AG10803 (cell line): ENCODE measurements at places on chromosomes 12 and 14.

DNA sequence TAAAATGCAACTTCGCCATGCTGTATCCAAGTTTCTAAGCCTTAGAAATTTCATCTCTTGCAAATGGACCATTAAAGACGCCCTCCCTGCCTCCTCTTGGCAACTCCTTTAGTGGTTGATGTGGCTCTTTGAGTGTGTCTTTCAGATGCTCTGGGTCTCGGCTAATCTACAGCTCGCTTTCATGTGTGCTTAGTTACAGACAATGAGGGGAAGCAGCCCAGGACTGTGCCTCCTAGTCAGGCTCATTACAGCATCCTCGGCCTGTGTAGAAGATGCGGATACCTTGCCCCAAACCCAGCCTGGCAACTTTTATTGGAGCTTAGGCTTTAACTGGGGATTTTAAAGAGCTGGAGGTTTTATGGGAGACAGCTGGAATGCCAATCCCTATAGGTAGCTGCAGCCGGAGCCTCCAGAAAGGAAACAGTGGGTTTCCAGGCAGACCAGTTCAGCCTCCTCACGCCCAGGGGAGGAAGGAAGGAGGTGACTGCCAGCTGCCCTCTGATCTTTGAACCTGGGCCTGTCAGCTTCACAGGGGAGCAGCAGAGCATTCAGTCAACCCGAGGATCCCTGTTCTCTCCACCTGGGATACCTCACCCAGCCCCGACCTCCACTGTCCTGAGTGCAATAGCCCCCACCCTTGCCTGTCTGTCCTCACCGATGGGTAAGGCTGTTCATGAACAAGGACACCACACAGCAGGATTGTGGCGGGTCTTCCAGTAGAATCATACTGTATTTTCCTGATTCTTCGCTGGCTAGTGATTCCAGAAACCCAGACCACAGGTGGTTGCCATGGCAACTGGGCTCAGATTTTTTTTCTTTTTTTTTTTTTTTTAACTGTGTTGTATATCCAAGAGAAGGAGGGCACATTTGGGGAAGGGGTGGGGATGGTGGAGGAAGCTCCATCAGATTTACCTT lies 638.5 kb downstream of the MED13L start:
- no peak for DNase-seq

GRCh38 chr12:16119618-16120415 lies 157.7 kb downstream of the SLC15A5 start:
- no peak for DNase-seq

DNA sequence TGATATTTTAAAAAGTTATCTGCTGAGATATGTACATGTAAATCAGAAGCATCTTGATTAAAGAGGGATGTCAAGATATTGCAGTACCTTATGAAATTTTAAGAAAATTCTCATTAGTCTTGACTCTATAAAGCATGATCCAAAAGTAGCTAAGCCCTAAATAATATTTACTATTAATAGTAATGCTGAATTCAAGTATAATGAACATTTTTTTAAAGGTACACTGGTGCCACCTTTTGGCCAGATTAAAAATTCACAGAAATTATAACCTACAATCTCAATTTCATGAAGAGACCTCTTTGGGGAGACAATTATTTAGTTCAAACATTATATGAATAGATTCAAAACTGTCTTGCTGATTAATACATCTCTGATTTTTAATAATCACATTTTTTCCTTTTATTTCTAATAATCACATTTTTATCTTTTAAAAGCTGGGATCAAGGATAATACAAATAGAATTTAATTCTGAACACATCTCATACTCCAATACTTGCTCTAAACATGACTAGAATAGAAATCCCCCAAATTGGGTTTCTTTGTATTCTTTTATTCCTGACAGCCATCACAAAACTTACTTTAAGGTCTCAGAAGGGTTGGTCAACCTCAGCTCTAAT lies 13.4 kb downstream of the AKAP5 start:
- DNase-seq: peak; percentile 13

- no peak for DNase-seq
These were observed 11.9 kb downstream of the CD9 start for GRCh38 chr12:6212086-6212485.

DNA sequence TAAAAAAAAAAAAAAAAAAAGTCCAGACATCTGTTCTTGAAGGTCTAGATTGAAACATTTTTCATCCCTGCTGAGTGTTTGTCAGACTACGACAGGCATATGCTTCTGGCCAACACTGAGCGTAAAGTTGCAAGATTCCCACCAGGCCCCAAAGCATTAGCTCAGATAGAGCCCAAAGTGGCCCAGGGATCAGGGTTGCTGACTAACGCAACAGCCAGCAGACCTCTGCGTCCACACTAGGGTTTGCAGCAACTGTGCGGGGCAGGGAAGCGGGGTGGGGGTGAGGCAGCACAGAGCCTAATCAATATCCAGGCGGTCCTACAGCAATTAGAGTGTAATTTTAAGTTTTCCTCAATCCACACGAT lies 55.7 kb downstream of the SSH1 start:
- peak; percentile 88 for DNase-seq

DNA sequence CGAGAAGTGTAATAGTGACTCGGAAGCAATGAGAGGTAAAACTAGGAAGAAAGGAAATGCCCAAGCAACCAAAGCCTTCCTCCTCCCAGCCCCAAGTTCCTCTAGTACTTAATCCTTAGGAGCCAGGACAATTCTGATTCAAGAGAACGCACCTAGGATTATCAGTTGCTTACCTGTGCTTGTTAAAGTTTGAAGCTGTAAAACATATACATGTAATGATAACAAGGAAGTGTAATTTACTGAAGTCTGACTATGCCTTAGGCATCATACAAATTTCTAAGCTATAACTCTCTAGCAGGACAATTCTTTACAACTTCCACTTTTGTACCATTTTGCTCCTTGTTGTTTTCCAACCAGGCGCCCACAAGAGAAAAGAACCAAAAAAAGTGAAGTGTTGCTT lies 92.8 kb upstream of the OSBPL8 start:
- no peak for DNase-seq

DNA sequence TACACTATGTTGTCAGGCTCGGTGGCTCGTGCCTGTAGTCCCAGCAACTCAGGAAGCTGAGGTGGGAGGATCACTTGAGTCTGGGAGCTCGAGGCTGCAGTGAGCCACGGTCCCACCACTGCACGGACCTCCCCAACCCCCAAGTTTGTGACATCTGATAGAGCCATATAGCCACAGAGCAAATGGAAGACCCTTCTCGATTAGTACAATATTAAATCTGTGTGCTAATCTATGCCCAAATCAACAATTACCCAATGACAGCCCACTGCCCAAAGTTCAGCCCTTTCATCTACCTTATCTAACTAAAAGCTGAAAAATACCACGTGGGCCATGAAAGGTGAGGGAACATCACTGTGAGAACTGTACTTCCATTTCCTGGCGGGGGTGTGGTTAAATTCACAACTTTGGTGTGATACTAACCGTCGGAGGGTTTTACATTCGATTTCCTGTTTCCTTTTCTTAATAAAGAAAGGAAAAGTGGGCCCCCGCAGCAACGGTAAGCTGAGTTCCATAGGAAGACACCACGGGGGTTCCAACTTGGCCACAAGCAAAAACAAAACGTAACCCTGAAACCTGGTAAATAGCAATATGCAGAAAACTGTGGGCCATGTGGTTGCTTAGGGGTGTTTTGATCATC lies 31.2 kb upstream of the FOS start:
- no peak for DNase-seq

- peak; percentile 29 for DNase-seq
These were observed 37.2 kb downstream of the CFAP251 start for GRCh38 chr12:121955258-121956237.

DNA sequence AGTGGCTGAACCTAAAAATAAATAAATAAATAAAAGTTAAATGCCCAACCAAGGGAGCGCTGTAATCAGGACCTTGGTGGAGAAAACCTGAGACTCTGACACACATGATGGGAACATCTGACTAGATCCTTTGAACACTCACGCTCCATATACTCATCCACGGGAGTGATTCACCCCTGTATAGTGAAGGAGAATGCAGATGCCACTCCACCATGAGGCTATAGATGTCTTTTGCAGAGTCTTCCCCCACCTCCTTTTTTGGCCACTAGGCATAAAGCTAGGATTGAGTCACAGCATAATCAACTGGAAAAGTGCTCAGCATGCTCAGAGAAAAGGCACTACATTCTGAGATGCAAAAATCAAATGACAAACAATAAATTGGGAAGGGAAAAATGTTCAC lies 19.0 kb downstream of the ADAM20 start:
- no peak for DNase-seq

DNA sequence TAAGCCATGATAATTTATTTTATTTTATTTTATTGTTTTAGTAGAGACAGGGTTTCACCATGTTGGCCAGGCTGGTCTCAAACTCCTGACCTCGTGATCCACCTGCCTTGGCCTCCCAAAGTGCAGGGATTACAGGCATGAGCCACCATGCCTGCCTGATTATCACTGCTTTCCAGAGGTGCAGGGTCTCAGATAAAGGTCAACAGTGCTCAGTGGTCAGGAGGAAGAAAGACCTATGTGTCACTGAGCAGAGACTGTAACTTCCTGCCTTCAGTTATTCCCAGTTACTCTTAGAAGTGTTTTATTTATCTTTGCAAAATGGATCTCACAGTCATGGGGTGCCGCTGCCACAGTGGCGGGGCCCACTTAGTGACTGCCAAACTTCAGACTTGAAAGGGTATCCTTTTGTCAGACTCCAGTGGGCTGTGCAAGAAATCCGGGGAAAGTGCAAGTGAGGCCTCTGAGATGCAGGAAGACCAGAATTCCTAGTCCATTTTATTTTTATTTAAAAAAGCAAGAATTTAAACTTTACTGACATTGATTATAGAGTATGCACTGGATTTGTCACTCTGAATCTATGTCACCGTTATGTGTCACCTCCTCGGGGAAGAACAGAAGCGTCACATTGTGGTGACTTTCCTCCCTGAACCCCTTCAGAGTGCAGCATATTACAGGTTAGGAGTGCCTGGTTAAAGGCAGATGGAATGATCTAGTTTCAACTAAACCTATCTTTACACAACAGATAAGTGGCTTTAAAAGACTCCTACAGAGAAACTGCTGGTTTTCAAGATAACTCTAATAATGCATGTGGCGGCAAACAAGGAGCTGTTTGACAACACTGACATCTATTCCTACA lies 59.1 kb upstream of the BICD1 start:
- no peak for DNase-seq

DNA sequence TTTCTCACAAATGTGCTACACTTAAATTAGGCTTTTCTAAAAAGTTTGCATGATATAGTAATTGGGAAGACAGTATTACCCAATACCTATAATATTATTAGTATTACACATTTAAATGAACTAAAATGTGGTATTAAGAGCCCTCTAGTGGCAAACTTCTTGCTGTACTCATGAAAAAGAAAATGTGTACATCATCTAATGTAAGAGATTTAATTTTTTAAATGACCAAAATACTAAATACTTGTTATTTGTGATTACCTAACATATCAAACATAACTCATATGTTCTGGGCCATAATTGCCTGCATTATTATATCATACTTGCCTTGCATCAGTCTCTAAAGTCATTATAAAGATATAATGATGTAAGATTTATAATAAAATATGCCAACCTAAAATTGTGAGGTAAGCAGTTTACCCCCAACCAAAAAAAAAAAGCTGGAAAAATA lies 64.2 kb downstream of the DNAI7 start:
- DNase-seq: peak; percentile 57

GRCh38 chr14:101473045-101473729 lies 88.1 kb upstream of the DIO3 start:
- DNase-seq: no peak

- DNase-seq: no peak
These were observed 2.2 kb upstream of the KLRG1 start for GRCh38 chr12:8987163-8987562.

DNA sequence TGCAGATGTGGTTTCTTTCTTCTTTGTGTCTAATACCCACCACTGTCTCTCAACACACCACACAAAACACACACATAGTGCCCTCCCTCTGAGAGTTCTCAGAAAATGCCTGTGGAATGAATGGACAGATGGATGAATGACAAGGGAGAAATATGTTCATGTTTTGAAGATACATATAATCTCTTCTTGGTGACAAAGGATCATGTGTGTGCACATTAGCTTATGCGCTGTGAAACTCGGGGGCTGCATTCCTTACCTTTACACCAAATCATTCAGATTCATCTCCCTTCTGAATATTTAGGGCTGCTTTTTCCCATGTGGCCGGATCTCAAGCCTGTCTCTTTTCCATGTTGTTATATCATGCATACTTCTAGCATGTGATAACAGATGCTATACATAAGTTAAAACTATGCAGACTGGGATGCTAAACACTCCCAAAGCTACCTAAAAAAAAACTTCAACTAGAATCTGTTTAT lies 111.4 kb downstream of the EPS8 start:
- DNase-seq: no peak

DNA sequence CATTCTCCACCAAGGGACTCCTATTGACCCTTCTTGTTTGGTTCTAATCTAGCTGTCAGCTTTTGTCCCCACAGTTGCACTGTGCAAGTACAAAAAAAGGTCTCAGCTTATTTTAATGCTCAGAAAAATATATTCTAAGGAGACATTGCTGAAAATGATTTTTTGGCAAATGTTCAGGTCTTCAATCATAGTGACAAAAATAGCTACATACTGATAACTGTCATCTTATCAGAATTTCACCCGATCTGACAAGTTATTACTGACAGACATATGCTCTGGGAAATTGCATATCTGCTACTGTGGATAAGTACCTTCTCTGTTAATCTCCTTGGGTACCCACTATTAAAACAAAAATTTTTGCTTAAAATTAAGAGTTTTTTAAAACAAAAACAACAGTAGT lies 263.6 kb downstream of the FLRT2 start:
- no peak for DNase-seq

GRCh38 chr14:73744175-73744867 lies 30.1 kb upstream of the PNMA1 start:
- DNase-seq: no peak

- peak; percentile 32 for DNase-seq
These were observed 3.7 kb upstream of the ZFP36L1 start for GRCh38 chr14:68796418-68797101.

DNA sequence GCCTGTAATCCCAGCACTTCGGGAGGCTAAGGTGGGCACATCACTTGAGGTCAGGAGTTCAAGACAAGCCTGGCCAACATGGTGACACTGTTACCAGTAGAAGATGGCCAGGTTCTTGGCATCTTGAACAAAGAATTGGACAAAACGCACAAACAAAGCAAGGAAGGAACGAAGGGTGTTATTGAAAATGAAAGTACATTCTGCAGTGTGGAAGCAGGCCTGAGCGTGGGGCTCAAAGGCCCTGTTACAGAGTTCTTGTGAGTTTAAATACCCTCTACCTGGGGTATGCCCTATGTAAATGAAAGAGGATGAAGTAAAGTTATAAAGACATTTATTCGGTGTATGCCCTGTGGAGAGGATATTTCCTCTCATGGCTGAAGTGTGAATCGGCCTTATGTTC lies 20.8 kb upstream of the CDK17 start:
- DNase-seq: no peak

GRCh38 chr12:115223322-115223721 lies 539.3 kb upstream of the TBX3 start:
- peak; percentile 68 for DNase-seq

DNA sequence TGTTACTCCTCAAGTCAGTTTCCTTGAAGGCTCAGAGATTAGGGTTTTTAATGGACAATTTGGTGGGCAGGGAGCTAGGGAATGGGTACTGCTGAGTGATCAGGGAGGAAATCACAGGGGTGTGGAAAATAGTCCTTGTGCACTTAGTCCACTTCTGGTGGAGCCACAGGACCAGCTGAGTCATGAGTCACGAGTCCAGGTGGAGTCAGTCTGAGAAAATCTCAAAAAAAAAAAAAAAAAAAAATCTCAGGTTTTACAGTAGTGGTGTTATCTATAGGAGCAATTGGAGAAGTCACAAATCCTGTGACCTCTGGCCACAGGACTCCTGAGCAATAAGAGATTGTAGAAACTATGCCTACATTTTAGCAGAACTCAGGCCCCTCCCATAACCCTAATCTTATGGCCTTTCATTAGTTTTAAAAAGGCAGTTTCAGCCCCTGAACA lies 28.2 kb upstream of the AMN1 start:
- no peak for DNase-seq
